NCI-H446 treated with DMSO at 0.1 percent for 48 hours (cell line): ENCODE measurements at places on chromosomes 5 and 9.

- no peak for DNase-seq
Measured at GRCh38 chr5:55114061-55114460, 11.6 kb downstream of the GZMA start.

GRCh38 chr5:6698696-6699095 lies 14.5 kb upstream of the TENT4A start:
- no peak for DNase-seq

DNA sequence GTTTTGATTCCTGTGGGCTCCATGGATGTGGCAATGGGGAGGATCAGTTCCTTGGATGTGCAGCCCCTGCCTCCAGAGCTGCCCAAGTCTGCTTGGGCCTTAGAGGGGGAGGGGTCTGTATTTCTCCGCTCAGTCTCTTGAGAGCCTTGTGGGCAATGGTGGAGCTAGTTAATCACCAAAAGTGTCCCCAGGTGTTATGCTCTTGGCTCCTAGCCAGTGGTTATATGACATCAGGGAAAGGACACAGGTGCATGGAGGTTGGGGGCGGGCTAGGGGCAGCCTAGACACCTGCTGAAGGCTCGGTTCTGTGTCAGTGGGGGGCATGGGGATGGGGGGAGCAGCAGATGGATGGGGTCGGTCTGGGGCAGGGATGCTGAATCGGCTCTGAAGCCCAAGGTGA lies 12.4 kb upstream of the ARAP3 start:
- no peak for DNase-seq

DNA sequence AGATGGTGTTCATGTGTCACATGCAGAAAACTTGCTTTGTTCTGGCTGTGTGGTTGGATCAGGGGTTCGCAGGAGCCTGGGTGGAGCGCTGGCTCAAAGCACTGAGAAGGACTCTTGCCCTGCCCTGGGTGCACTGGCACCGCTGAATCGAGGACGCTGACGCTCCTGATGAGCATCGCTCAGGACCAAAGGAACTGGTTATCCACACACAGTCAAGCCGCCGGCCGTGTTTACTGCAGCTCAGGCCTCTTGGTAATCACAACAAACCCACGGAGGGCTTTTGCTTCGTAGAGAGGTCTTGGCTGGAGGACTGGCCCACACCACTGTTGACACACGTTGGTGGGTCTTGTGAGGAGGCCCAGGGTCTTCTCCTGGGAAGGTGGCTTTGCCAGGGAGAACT lies 299.4 kb upstream of the IRX2 start:
- no peak for DNase-seq

GRCh38 chr5:153081385-153081784 lies 409.1 kb upstream of the GRIA1 start:
- no peak for DNase-seq

DNA sequence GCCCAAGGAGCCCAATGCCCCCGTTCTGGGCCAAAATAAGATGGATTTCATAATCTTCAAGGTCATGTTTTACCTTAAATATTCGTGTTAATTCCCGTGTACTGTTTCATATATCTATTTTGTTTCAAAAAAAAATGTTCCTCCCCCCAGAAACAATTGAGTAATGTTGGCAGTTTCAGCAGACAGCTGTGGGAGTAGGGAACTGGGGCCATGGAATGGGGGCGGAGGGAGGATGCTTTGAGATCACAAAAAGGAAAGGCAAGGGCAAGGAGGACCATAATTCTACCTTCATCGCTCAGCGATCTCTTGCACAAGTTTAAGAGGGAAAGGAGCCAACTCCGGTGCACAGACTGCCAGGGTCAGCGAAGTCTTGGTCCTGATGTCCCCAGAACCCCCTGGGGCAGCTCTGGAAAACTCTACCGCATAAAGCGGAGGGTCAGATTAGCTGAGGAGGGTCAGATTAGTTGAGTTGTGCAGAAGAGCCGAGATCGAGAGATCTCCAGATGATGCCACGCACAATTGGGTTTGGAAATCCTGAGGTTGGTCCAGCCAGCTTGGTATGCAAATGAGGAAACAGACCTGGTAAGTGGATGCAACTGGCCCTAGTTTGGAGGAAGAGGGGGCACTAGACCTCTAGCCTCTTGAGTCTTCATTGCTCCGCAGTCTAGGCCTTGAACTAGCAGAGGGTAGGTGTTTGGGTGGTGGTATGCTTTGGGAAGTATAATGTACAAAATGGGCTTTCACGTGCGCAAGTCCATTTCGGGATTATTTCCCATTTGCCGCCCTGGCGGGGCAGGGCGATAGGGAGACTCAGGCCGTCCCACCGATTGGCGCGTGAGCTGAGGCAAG lies 24.0 kb downstream of the CDKN2A start:
- no peak for DNase-seq

DNA sequence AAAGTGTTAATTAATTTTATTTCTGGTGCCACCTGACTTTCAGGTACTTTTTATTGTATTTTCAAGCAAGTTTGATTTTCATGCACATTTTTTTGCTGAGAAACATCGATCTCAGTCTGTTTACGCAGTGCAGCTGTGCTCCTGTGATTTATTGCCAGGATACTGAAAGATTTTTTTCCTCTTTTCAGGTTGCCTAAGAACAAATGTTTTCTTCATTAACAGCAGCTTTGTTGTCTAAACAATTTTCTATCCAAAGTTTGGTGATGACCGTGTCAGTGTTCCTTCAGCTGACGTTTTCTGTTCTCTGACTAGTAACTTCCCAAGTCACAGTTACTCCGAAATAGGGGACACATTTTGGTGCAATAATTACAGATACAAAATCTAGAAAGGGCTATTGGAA lies 78.1 kb downstream of the VCAN start:
- DNase-seq, result no peak

DNA sequence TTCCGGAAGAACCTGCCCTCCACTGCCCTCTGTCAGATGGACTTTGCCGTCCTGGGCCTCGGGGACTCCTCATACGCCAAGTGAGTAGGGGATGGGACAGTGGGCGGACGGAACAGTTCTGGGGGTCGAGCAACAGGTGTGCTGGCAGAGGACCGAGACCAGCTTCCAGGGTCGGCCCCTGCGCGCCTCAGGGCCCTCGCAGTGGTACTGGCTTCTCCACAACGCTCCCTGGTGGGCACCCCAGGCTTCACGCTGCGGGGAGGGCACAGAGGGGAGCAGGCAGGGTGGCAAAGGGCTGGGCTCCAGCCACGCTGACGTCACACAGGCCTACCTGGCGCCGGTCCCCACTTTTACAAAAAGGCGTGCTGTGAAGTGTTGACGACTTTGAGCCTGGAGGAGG lies 7.0 kb downstream of the NDOR1 start:
- DNase-seq, result no peak

- no peak for DNase-seq
Measured at GRCh38 chr9:37037503-37038301, 3.6 kb upstream of the PAX5 start.

DNA sequence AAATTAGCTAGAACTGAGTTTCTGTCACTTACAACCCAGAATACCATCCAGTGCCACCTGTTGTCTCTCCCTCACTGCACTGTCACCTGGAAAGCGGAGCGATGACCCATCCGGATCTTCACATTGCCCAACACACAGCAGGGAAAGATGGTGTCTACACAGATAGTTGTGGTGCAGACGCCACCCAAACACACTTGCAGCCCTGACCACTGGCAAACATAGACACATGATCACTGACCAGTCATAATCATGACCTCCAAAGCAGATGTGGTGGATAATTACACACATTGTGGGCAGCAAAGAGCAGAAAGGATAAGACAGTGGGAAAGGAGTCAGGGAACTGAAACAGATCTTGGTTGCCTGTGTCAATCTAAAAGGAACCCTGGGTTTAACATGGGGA lies 64.7 kb downstream of the GABBR2 start:
- no peak for DNase-seq

- no peak for DNase-seq
Measured at GRCh38 chr9:131264231-131264630, 12.1 kb downstream of the FAM78A start.

DNA sequence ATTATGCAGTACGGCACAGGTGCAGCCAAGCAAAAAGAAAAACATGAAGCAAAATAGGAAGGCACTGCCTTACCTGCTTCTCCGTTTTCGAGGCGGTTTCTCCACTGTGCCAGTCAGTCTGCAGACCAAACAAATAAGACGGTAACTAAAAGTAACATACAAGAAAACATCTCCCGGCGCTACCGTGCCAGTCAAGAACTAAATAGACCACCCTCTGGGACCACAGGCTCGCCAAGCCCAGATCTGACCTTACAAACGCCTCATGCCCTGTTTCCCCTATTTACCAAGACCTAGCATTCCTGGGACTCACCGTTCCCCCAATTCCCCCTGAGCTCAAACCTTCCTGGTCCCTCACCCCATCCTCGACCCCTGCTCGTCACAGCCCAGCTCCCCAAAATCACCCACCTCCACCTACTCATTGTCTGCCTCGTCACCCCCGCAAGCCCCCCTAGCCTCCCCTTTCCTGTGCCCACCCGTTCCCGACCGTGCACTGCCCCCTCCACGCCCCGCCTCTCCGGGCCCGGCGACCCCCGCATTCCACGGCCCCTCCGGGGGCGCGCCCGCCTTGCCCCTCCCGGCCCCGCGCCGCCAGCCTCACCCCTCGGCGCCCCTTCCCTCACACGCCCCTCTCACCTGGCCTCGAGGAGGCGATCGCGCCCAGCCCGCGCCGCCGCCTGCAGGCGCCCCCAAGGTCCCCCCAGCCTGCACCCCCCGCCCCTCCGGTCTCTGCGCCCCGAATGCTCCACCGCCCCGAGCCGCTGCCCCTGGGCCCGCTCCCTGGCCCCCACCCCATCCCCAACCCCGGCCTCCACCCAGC lies 560 bp downstream of the SCAI start:
- no peak for DNase-seq
